A673 (cell line): ENCODE measurements at places on chromosomes 11 and 22.

GRCh38 chr11:124724979-124725718 is 14.6 kb upstream of the NRGN start:
- peak; percentile 95 for DNase-seq

DNA sequence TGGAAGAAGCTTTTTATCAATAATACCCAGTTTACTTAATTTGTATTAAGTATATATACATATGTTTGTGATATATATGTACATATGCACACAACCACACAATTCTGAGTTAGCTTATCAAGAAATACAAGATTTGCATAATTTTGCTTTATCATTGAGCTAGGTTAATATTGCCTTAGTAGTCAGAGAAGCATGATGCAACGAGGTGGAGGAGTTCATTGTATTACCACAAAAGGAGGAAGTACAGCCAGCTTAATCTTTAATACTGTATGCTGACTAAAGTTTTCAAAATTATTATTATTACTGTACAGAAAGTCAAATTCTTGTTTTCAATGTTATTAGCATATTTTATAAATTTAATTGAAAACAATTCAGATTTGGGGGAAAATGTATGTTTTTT is 278.4 kb upstream of the PDGFD start:
- no peak for DNase-seq

GRCh38 chr11:40134820-40135570 is 1324.5 kb downstream of the LRRC4C start:
- no peak for DNase-seq

DNA sequence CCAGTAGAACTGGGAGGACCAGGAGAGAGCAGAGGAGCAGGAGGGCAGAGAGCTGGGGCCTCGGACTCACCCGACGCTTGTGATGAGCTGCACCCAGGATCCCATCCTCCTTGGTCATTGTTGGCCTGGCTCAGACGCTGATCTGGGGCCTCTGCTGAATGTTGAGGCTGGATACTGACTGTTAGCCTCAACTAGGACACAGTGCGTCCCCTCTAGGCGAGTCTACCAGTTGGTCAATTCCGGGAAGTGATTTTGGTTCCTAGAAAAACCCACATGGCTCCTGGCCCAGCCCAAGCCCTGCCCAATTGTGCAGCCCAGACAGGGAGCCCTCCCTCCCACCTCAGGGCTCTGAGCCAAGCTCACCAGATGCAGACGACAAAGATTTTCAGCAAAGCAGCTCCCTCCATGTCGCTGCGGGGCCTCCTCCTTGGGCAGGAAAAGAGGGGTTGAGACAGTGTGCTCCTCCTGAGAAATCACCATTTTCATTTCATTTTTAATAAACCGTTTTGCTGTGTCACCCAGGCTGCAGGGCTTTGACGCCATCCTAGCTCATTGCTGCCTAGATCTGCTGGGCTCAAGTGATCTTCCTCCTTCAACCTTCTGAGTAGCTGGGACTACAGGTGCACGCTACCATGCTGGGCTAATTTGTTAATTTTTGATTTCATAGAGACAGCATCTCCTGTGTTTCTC is at the start of gene APOL4:
Gene APOL4 (minus strand): TSS at position 180 of the 690 bp plus-strand sequence. CDS start 75 bp downstream, at position 105.
- peak; percentile 42 for DNase-seq

- DNase-seq: no peak
These were observed 87.5 kb downstream of the PRMT3 start for GRCh38 chr11:20474882-20475517.

GRCh38 chr22:50621356-50621880 is 6.5 kb downstream of the ARSA start:
- DNase-seq: no peak

GRCh38 chr11:28343304-28344233 is 235.4 kb downstream of the METTL15 start:
- peak; percentile 48 for DNase-seq

DNA sequence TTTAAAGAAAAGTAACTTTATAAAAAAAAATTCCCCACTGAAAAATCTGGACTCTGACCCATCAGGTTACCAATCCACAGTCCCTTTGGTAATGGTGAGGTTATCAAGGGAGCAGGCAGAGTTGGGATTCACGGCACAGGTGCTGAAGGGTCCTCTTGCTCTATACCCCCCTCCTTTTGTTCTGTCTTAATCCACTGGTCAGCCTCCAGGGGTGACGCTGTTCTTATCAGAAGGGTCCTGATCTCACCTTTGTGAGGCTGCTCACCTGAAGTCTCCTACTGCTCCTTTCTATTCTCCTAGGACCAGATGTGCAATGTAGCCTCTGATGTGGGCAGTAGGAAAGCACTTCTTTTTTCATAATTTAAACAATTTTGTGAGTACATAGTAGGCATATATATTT is 80.6 kb upstream of the E2F8 start:
- DNase-seq: no peak

GRCh38 chr22:29308148-29308790 is 1.8 kb downstream of the GAS2L1 start:
- no peak for DNase-seq
